ENCODE measurements at places on chromosomes 12 and 14.

- no peak for DNase-seq
Observed at GRCh38 chr12:4164188-4164558, 109.4 kb upstream of the CCND2 start.

DNA sequence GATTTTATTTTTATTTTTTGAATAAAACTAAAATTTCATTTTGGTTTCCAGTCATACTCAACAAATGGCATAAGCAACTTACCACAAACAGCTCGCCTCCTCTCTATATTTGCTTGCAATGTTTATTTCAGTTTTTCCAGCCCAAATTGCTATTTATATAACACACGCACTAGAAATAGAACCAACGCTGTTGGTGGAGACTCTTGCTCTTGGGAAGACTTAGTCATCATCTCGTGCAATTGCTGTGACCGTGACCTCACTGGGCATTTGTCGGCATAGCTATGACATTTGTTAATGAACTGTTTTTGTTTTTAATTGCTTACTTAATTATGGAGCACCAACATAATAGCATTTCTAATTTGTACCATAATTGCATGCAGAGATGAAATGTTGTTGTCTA lies 153.1 kb upstream of the OTX2 start:
- no peak for DNase-seq

- no peak for DNase-seq
Observed at GRCh38 chr14:79638672-79639266, 572.5 kb downstream of the DIO2 start.

DNA sequence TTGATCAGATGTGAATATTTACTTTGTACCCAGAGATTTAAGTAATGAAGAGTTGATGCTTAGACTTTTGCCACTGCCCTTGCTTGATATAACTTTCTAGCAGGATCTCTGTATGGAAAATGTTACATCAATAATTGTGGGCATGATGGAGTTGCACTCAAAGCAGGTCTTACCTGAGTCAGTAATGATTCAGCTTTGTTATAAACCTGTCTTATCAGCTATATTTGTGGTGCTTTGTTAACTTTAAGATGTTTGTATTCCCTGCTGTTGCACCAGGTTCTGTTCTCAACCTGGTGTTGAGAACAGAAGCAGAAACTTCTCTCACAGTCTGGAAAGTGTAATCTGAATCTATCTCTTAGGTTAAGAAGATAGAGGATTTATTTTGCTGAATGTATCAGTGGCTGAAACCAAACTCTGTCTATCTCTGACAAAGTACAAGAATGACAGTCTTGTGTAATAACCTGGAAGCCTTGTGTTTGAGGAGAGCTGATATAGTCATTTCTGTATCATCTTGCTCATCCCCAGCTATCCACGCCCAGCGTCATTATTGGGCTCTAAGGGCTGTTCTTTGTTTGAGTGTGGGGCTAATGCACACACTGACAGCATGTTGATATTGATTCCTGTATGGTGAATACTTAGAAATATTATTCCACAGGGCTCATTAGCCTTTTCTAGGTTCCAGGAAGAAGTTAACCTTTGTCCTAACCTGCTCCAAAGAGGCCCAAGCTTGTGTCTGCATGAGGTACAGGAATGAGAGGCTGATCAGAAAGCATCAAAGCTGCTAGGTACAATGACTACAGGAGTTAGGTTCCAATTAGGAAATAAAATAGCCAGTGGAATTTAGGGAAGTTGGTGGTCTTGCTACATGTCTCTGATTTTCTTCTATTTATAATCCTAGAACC lies 3.6 kb downstream of the AKAP6 start:
- no peak for DNase-seq

DNA sequence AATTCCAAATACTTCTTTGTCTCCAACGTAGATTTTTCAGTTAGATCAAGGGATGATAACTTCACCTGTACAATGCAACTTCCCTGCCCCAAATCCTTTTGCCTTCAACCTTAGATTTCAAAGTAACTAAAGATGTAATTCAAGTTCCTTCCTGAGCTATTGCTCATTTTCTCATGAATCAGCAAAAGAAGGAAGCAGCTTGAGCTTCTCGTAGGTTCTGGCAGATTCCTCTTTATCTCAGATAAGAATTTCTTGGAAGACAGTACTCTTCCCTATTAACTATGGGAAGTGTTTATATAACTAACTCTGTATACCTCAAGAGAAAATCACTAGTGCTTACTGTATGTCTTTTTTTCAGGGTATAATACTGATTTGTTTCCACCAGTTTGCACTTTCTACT lies 203.8 kb downstream of the RASSF9 start:
- DNase-seq, result no peak

- no peak for DNase-seq
Observed at GRCh38 chr14:26791117-26791806, 193.4 kb upstream of the NOVA1 start.

DNA sequence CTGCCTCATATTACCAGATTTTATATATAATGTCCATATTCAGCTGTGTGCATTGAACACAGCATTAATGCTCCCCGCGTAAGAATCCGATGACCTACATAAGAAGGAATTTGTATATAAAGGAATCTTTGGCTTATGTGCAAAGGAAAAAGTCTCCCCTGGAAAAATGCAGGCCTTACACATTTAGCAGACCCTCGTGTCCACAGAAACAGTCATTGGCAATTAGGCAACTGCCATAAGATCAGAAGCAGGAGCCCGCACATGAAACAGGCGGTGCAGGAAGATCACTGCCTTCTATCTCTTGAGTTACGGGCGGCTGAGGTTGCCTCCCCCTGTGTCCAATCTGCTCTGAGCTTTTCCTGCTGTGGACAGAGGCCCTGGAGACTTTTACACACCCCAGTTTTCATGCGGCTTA lies 63.2 kb upstream of the RFX4 start:
- DNase-seq, result no peak

GRCh38 chr12:87801860-87802720 lies 227.1 kb downstream of the C12orf50 start:
- no peak for DNase-seq

GRCh38 chr12:76688631-76689030 lies 75.3 kb upstream of the ZDHHC17 start:
- DNase-seq, result no peak

DNA sequence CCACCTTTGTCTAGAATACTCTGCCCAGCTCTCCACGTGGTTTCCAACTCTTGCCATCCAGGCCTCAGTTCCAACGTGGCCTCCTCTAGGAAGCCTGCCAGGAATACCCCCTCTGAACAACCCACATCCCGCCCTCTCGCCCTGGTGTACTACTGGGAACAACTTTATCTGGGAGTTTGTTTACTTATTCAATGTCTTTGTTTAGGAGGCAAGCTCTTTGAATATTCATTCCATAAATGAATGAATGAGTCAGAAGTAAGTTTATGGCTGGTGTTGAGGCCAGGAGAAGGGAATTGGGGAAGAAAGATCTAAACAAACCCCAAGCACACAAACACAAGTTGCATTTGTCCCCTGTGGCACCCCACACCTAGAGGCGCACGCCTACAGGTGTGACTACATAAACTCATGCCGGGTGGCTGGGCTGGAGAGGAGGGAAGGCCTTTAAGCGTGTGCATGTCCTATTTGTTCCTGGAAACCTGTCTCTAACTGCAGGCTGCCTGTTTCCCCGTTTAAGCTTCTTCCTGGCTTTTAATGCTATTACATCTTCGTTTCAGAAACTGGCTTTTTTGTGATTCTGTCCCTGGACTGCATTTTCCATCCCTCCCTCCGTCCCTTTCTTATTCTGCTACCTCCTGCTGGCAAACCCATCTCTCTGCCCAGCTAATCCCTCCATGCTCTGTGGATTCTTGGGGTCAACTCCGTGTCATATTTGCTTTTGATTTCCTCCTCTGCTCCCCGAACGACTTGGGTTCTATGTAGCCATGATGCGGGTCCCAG lies 57.9 kb downstream of the FZD10 start:
- no peak for DNase-seq

GRCh38 chr12:7362734-7363133 lies 58.9 kb downstream of the ACSM4 start:
- DNase-seq, result no peak

- DNase-seq, result no peak
Observed at GRCh38 chr12:27999521-27999920, 27.0 kb upstream of the PTHLH start.

DNA sequence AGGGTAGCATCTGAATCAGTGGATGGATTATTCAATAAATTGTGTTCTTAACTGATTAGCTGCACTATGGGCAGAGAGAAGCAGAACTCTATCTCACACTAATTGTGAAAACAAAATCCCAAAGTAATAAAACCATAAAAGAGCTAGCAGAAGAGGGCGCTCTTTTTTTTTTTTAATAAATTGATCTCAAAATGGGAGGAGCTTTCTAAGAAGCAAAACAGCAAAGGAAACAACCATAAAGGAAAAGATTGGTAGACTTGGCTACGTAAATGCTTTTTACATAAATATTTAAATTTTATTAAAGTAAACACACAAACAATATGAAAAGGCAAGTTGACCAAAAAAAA lies 1.5 kb upstream of the TM7SF3 start:
- no peak for DNase-seq

GRCh38 chr12:47803191-47803875 lies 16.4 kb downstream of the HDAC7 start:
- no peak for DNase-seq

DNA sequence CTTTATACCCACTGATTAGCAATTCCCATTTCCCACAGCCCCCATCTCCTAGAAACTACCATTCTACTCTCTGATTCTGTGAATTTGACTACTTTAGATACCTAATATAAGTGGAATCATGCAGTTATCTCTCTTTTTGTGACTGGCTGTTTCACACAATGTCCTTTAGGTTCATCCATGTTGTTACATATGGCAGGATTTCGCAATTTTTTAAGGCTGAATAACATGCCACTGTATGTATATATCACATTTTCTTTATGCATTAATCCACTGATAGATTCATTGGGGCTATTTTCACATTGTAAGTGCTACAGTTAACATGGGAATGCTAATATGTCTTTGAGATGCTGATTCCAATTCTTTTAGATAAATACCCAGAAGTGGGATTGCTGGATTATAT lies 11.8 kb upstream of the TBK1 start:
- DNase-seq, result no peak

DNA sequence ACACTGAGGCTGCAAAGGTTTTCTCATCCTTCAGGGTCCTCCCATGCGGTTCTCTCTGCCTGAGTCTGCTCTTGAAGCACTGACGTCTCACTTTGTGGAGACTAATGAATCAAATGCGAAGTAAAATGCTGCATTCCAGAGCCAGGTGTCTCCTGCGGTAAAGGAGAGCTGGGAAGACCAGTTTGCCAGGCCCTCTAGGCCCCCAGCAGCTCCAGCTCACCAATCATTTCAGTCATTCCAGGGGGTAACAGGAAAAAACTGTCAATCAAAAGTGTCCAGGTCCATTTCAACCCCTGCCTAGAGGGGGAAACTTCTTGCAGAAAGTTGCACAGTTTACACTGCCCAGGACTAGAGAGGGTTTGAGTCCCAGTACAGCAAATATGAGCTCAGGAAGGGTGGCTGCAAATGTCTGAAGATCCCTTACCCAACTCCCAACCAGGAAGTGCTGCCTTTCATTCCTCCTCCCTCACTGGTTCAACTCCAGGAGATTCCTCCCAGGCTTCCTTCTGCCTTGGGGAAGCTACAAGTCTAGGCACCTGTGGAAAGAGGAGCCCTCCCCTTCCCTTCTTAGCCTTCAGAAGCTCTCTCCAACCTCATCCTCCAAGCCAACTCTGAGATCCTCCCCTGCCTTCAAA lies 2.7 kb upstream of the NXPH4 start:
- no peak for DNase-seq

DNA sequence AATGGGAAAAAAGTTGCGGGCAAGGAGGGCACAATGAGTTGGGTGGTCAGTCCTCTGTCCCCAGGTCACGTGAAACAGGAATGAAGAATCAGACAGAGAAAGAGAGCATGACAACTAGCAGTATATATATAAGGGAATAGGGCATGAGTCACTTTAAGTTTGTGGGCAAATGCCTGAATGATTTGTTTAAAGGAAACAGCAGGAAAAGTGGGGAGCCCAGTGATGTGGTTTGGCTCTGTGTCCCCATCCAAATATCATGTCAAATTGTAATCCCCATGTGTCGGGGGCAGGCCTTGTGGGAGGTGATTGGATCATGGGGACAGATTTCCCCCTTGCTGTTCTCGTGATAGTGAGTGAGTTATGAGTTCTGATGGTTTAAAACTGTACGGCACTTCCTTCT lies 195.3 kb upstream of the IGF1 start:
- no peak for DNase-seq

DNA sequence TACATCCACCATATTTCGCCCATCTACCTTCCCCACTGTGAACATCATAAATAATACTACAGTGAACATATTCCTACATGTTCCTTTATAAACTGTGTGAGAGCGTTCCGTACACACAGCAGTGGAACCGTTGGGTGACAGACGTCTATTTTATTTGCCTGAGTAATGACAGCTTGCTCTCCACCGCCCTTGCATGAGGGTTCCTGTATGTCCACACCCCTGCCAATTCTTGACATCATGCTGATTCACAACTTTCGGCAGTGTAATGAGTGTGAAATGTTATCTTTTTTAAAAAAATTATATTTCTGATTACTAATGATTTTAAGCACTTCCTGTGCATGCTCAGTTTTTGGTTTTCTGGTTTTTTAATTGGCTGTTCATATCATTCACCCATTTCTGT lies 4.3 kb upstream of the RAD52 start:
- DNase-seq, result no peak

DNA sequence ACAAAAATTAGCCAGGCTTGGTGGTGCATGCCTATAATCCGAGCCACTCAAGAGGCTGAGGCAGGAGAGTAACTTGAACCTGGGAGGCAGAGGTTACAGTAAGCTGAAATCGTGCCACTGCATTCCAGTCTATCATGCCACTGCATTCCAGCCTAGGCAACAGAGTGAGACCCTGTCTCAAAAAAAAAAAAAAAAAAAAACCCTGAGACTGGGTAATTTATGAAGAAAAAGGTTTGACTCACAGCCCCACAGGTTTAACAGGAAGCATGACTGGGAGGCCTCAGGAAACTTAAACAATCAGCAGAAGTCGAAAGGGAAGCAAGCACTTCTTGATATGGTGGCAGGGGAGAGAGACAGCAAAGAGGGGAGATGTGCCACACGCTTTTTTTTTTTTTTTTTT lies 123.2 kb downstream of the GXYLT1 start:
- DNase-seq, result no peak

GRCh38 chr12:15677726-15678201 lies 111.4 kb downstream of the EPS8 start:
- DNase-seq, result no peak

DNA sequence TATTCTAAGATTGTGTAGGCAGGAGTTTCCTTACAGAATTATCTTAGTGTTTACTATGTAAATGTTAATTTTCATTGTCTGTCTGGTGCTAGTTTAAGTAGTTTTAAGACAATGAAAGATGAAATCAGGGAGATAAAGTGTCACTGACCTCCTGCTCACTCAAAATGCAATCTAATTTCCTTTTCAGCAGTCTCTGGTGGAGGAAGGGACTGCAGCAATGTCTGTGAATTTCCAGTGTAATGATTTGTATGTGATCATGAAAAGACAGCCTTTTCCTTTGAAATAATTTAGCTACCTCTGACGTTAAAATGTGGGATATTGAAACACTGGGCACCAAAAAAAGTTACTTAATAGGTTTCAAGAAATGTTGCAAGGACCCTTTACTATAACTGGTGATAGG lies 779.7 kb upstream of the FLRT2 start:
- no peak for DNase-seq

- no peak for DNase-seq
Observed at GRCh38 chr12:74449872-74450271, 87.8 kb upstream of the ATXN7L3B start.
